ENCODE measurements at places on chromosomes 11 and 22. TPM values are rescaled to one million over a fixed set of nuclear protein-coding genes. Genes with fewer than 3 reads are reported as not detected.

The KRTAP5-8 gene
- total RNA-seq, result not detected

The CASP5 gene
- not detected for total RNA-seq

The TYR gene
- not detected for total RNA-seq

The RAB38 gene
- 0.44 TPM for total RNA-seq

The WEE1 gene
- 41.8 TPM for total RNA-seq

The SAA1 gene
- not detected for total RNA-seq

The DUSP18 gene
- 2.7 TPM for total RNA-seq

The MYO18B gene
- 163 TPM for total RNA-seq

DNA sequence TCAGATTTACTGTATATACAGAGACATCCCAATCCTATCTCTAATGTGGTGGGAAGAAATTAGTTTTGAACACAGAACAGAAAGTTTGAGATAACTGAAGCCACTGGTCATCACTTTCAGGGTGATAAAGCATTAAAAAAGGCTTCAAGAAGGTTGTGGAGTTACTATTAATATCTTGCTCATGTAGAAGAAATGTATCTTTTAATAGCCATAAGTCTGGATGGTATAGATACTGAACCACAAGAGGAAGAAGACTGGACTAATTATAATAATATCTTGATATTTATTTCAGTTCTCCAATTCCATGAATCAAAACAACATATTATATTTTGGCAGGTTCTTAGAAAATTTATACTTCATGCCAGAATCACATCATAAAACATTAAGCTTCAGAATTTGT, 137.1 kb downstream of the TMEM135 start:
- H3K36me3 ChIP-seq, result peaks cover 8% of the 10 kb centered on the region
- H3K27me3 ChIP-seq, result no peaks in the 10 kb centered on the region
- H3K27ac ChIP-seq, result no peak overlapping the region

DNA sequence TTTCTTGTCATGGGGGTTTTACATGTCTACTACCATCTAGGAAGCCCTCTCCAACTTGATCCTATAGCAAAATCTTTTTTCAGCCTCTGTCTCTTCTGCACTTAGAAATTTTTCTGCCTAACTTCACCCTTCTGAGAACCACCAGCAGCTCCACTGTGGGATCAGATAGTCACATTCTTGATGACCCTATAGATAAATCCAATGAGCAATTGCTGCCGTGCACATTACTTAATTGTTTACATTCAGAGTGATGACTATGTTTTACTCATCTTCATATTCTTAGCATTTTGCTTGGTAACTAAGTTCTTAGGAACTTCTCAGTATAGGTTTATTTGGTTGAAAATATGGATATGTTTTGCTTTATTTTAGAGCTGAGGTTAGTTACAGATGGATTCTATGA, 12.4 kb upstream of the ETS1 start:
- no peaks in the 10 kb centered on the region for H3K27me3 ChIP-seq
- no peaks in the 10 kb centered on the region for H3K36me3 ChIP-seq
- H3K27ac ChIP-seq, result no peak overlapping the region
- DNase-seq, result no peak

- H3K4me1 ChIP-seq, result peaks cover 100% of the 10 kb centered on the region
- H3K27ac ChIP-seq, result peak overlapping the region; percentile 99
- H3K4me3 ChIP-seq, result no peak overlapping the region
- no peaks in the 10 kb centered on the region for H3K27me3 ChIP-seq
These were observed 17.2 kb downstream of the ARHGEF17 start for GRCh38 chr11:73325036-73325981.

DNA sequence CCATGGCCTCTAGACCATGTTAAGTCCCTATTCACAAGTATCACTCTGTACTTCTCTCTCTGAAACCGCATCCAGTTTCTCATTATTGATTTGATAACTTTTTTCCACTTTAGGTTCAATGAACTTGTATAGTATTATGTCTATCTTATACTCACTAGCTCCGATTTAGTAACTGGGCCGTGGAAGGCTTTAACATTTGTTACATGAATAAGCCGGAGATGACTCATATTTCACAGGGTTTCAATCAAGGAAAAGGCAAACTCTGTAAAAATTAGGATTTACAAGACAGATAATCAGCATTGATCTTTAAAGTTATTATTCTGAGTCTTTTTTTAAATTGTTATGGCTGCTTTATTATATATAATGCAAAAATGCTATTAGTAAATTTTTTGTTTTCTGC, 662.2 kb upstream of the CNTN5 start:
- no peak overlapping the region for H3K4me3 ChIP-seq
- H3K27ac ChIP-seq, result no peak overlapping the region
- H3K4me1 ChIP-seq, result no peaks in the 10 kb centered on the region
- no peak for DNase-seq
- no peaks in the 10 kb centered on the region for H3K36me3 ChIP-seq

- H3K4me1 ChIP-seq, result peaks cover 7% of the 10 kb centered on the region
- H3K4me3 ChIP-seq, result no peak overlapping the region
- no peak overlapping the region for H3K27ac ChIP-seq
- DNase-seq, result no peak
- H3K27me3 ChIP-seq, result no peaks in the 10 kb centered on the region
These were observed 96.2 kb downstream of the PDHX start for GRCh38 chr11:35012467-35013191.

GRCh38 chr22:38927033-38927781, 30.2 kb upstream of the APOBEC3A start:
- peaks cover 21% of the 10 kb centered on the region for H3K27me3 ChIP-seq
- H3K4me1 ChIP-seq, result peaks cover 41% of the 10 kb centered on the region
- peak overlapping the region; percentile 79 for H3K27ac ChIP-seq
- no peaks in the 10 kb centered on the region for H3K36me3 ChIP-seq
- H3K4me3 ChIP-seq, result peak overlapping the region; percentile 60

GRCh38 chr22:48262596-48263430, 1500.4 kb downstream of the TBC1D22A start:
- no peaks in the 10 kb centered on the region for H3K4me1 ChIP-seq
- no peak for DNase-seq
- H3K36me3 ChIP-seq, result no peaks in the 10 kb centered on the region
- H3K27ac ChIP-seq, result no peak overlapping the region

DNA sequence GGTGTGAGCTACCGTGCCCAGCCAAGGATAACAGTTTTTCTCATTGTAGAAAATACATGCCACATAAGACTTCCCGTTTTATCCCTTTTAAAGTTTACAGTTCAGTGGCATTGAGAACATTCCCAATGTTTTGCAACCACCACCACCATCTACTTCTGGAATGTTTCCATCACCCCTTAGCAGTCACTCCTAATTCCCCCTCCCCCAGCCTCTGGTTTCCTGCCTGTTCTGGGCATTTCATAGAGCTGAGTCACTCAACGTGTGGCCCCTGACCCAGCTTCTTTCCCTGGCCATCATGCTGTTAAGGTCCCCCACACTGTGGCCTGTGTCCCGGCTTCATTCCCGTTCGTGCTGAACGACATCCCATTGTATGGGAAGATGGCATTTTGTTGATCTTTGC, 30.7 kb downstream of the FGF4 start:
- H3K4me1 ChIP-seq, result no peaks in the 10 kb centered on the region
- H3K27ac ChIP-seq, result no peak overlapping the region
- H3K36me3 ChIP-seq, result no peaks in the 10 kb centered on the region

- DNase-seq, result no peak
- H3K4me1 ChIP-seq, result peaks cover 8% of the 10 kb centered on the region
- no peak overlapping the region for H3K4me3 ChIP-seq
These were observed 25.2 kb downstream of the MUC6 start for GRCh38 chr11:1011320-1011698.

DNA sequence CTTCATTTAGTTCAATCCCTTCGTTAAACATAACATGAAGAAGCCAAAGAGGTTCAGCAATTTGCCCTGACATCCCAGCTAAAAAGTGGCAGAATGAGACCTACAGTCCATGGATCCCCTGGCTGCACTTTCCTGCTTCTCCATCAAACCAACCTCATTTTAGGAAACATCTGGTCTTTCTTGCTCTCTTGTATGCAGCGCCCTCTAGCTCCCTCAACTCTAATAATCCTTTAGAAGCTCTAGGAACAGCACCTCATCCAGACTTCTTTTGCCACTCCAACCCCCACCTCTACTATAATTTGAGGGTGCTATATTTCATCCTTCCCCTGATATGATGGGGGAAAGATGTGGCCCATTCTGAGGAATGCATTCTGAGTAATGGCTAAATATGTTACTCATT, 7.4 kb downstream of the CNTF start:
- no peaks in the 10 kb centered on the region for H3K27me3 ChIP-seq
- H3K36me3 ChIP-seq, result peaks cover 6% of the 10 kb centered on the region
- no peak overlapping the region for H3K4me3 ChIP-seq
- no peak for DNase-seq

DNA sequence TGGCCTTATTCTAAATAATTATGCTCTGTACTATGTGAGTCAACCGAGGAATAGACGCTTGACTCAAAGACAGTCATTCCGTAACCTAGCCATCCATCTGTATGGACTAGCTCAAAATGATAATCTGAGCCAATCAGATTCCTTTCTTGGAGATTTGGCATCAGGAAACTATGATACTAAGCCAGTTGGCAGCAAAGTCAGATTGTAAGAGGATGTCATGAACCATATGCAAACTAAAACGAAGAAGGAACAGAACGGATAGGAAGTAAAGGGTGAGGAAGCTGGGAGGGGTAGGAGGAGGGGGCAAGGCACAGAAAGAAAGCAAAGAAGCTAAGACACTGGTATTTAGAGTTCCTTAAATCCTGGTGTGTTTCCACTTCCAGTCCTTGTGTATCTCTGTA, 10.7 kb upstream of the SESN3 start:
- H3K36me3 ChIP-seq, result no peaks in the 10 kb centered on the region
- H3K27ac ChIP-seq, result peak overlapping the region; percentile 28
- H3K4me1 ChIP-seq, result no peaks in the 10 kb centered on the region

DNA sequence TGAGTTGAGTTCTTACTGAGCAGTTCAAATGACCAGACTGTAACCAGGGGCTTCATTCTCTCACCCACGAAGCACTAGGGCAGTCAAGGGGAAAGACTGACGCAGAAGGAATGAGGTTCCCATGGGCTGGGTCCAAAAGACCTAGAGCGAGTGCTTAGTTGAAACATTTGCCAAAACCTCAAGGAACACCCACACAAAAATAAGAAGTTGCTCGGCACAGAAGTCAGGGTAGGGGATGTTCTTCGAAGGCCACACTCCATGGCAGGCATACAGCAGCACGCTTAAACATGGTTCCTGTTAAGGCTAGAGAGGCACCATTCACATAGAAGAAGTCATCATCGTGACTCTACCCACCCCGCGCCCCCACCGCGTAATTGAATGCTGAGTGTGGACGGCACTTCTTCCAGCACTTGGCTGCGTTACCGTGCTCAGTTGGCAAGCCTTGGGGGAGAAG, 52.9 kb downstream of the TIMP3 start:
- H3K27me3 ChIP-seq, result no peaks in the 10 kb centered on the region
- H3K4me1 ChIP-seq, result peaks cover 95% of the 10 kb centered on the region
- H3K4me3 ChIP-seq, result no peak overlapping the region
- no peak for DNase-seq

- H3K36me3 ChIP-seq, result no peaks in the 10 kb centered on the region
- peaks cover 87% of the 10 kb centered on the region for H3K27me3 ChIP-seq
- no peaks in the 10 kb centered on the region for H3K4me1 ChIP-seq
- no peak for DNase-seq
These were observed 21.3 kb upstream of the NCF4 start for GRCh38 chr22:36839356-36840073.

DNA sequence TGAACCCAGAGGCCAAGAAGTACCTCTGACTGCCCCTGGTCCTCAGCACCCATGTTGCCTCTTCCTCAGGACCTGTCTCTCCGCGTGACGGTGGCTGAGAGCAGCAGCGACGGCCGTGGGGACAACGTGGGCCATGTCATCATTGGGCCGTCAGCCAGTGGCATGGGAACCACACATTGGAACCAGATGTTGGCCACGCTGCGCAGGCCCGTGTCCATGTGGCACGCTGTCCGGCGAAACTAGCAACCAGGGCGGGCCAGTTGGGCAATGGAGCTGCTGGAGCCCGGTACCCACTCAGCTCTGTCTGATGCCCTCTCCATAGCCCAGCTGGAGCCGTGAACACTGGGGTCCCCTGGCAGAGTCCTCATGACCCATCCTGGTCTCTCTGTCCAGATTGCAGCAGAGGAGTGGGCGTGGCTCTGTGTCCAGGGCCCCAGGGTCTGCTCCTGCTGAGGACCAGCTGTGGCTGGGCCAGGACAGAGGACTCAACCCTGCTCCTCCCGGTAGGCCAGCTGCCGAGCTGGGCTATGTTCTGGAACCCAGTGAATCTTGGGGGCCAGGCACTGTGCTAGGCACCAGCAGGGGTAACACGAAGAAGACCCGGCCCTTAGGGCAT, 8.0 kb upstream of the RHOD start:
- no peak for DNase-seq
- H3K4me3 ChIP-seq, result no peak overlapping the region
- H3K36me3 ChIP-seq, result no peaks in the 10 kb centered on the region
- H3K27ac ChIP-seq, result no peak overlapping the region
- no peaks in the 10 kb centered on the region for H3K4me1 ChIP-seq

DNA sequence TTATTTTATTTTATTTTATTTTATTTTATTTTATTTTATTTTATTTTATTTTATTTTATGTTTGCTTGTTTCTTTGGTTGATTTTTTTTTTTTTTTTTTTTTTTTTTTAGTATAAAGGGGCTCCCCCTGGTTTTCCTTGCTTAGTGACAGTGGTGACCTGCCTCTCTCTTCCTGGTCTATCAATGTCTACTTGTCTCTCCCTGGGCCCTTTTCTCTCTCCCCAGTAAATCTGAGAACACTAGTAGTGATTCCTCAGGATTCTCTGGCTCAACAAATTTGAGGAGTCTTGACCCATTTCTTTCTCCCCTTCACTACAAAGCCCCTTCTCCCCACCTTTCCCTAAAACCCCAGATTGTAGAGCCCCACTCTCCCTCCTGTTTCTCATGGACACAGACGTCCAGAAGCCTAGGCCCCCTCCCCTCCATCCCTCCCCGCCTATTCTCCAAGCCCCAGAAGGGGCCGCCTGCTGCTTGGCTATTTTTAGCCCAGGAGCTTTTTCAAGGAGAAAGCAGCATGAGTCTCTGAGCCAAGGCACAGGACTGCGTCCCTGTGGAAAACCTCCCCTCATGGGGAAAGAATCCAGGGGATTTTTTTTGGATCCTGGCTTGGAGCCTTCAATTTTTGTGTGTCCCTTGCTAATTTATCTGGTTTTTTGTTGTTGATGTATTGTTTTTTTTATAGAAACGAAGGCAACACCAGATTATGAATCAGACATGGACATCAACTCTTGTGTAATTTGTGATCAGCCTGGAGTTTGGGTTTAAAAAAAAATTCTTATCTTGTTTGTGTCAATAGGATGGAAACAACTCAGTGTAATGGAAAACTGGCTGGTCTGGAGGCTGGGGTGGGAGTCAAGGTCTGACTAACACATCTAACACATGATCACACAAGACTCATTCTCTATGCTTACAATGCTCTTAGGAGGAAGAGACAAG, 17.5 kb upstream of the ACCSL start:
- no peaks in the 10 kb centered on the region for H3K36me3 ChIP-seq
- peak; percentile 44 for DNase-seq
- H3K27me3 ChIP-seq, result no peaks in the 10 kb centered on the region
- no peak overlapping the region for H3K4me3 ChIP-seq

GRCh38 chr22:29225422-29226090, 19.9 kb downstream of the EMID1 start:
- peak; percentile 64 for DNase-seq
- no peak overlapping the region for H3K4me3 ChIP-seq
- H3K27me3 ChIP-seq, result peaks cover 4% of the 10 kb centered on the region
- no peaks in the 10 kb centered on the region for H3K36me3 ChIP-seq
- H3K27ac ChIP-seq, result peak overlapping the region; percentile 29

GRCh38 chr11:26227883-26228502, 103.9 kb upstream of the ANO3 start:
- H3K27ac ChIP-seq, result no peak overlapping the region
- no peak for DNase-seq

All from left ventricle myocardium inferior (tissue), 1 donor.